Endothelial cell (in vitro differentiated cells): ENCODE measurements at places on chromosomes 7 and 10. TPM values are rescaled to one million over a fixed set of nuclear protein-coding genes. Genes with fewer than 3 reads are reported as not detected.

DNA sequence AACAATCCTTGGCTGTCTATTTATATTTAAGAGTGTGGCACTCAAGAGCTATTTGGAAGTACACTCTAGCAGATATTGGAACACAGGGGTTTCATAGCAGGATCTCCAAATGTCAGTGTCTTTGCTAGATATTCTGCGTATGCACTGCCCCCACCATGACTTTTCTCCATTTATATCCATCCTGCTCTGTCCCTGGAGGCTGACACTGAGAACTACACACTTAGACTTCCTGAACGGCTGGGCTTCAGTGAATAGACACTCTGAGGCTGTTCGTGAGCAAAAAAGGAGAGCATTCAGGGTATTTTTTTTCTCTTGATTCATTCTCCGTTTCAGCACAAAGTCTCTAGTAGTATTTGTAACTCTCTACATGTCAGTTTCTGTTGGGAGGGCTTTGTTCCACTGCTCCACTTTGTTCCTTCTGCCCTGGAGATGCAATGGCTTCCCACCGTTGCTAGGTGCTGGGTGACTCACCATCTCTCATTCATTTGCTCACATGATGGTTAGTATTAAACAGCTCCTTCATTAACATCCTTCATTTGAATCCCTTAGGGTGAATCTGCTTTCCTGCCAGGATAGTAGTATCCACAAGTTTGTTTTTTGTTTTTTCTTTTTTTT lies 155.9 kb upstream of the SLC13A1 start:
- no peak for DNase-seq

- no peak for DNase-seq
Observed at GRCh38 chr10:44977287-44978212, 1.1 kb downstream of the DEPP1 start.

DNA sequence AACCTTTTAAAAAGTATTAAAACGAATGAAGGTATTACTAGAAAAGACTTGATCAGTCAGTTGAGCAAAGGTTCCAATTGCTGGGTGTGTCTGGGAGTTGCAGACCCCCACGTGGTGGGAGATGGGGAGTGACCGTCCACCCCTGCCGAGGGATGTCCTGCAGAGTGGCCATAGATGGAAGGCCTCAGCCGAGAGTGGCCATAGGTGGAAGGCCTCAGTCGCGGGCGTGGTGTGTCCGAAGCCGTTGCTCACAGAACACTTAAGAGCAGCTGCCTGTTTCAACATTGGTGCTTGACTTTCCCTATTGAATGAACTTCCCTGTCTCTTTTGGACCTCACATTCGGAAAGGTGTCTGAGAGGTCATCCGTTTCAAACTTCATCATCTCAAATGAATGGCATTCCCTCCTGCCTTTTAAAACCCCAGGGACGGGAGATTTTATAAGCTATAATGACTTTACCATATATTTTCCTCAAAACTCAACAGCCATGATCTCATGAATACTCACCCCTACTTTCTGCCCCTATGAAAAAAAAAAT lies 69.4 kb downstream of the CAMK1D start:
- DNase-seq: no peak

GRCh38 chr10:129792141-129792540 lies 171.9 kb downstream of the EBF3 start:
- DNase-seq: no peak

DNA sequence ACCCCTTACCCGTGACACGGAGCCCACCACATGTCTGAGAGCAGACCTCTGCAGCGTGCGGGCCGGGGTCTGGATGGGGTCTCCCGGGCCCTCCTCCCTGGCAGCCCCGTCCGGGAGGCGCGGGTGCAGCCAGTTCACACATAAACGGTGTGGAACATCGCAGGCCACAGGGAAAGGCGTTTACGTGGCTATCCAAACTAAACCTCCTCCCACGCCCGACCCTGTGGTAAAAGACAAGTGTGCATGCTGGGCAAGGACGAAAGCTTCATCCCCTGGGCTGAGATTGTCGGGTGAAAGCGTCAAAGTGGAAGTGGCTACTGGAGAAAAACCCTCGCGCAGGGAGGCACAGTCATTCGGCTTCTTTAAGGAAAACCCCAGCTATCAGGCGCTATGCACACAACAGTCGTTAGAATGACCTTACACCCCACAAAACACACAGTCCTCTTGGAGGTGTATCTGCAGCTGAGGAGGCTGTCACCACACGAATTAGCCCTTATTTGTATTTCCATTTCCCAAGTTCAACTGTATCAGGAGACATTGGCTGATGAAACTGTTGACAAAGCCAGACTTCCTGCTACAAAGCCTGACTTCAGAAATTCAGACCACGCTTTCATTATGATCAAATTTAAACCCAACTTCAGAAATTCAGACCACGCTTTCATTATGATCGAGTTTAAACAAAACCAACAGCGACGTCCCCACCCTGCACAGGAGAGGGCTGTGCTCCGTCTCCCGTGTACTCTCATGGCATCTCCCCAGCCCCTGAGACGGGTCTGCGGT lies 15.3 kb downstream of the GPER1 start:
- no peak for DNase-seq

GRCh38 chr7:123771846-123772245 lies 23.0 kb upstream of the WASL start:
- DNase-seq: no peak

- DNase-seq: no peak
Observed at GRCh38 chr10:97600616-97601015, 11.1 kb downstream of the C10orf62 start.

The ZNF503 gene
- 8.9 TPM for total RNA-seq

The IGFBP1 gene
- total RNA-seq: 3.0 TPM

- DNase-seq: no peak
Observed at GRCh38 chr10:79354615-79355014, 7.3 kb downstream of the PPIF start.

The CLCN1 gene
- total RNA-seq: not detected

DNA sequence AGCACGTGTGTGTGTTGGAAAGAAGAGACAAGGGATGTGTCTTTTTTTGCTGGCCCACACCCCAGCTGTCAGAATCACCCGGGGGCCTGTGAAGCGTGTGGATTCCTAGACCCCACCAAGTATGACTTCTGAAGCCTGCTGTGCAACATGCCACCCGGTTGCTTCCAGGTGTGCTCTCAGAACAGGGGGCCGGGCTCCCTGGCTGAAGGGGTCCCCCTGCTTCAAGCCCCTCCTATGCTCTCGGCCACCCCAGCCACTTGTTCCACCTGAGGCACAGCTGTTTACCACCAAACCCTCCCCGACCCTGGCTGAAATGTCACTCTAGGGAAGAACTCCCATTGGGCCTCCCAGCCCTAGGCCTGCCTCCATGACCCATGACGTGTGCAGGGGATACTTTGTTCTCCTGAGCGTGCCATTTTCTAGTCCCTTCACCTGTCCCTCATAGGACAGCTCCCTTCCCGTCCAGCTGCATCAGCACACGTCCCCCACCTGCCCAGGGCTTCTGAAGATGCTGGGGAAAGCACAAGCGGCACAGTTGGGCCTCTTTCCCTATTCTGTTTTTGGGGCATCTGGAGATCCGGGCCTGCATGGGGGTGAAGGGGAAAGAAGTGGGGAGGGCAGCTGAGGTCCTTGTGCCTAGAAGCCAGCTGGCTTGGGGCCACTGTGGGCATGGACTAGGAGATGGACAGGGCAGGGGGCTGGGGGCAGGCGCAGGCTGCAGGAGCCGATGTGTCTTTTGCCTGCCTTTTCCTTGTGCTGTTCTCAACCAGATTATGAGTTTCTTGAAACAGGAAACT lies 33.3 kb downstream of the CRHR2 start:
- no peak for DNase-seq

- no peak for DNase-seq
Observed at GRCh38 chr7:75657866-75658265, 80.9 kb downstream of the HIP1 start.

GRCh38 chr7:134750083-134751062 lies 29.1 kb upstream of the CALD1 start:
- DNase-seq: peak; percentile 78

GRCh38 chr10:112986544-112987190 lies 36.6 kb downstream of the TCF7L2 start:
- DNase-seq: no peak

DNA sequence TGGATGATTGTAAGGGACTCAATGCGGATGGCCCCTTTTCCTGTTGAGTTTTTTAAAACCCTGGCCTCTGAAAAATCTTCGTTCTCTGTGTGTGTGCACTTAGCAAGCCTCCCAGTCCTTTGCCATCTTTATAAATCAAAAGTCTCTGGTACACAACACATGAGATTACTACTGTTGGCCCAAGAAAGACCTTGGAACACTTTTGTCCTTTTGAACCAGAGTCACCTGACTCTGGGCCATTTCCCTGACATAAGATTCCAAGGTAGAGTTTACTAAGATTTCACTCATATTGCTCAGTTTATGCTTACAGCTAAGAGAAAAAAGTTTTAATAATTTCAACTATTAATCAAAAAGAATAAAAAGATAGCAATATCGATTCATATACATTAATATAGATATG lies 64.7 kb upstream of the IFRD1 start:
- DNase-seq: no peak

The CYP3A7 gene
- total RNA-seq: 0.18 TPM

DNA sequence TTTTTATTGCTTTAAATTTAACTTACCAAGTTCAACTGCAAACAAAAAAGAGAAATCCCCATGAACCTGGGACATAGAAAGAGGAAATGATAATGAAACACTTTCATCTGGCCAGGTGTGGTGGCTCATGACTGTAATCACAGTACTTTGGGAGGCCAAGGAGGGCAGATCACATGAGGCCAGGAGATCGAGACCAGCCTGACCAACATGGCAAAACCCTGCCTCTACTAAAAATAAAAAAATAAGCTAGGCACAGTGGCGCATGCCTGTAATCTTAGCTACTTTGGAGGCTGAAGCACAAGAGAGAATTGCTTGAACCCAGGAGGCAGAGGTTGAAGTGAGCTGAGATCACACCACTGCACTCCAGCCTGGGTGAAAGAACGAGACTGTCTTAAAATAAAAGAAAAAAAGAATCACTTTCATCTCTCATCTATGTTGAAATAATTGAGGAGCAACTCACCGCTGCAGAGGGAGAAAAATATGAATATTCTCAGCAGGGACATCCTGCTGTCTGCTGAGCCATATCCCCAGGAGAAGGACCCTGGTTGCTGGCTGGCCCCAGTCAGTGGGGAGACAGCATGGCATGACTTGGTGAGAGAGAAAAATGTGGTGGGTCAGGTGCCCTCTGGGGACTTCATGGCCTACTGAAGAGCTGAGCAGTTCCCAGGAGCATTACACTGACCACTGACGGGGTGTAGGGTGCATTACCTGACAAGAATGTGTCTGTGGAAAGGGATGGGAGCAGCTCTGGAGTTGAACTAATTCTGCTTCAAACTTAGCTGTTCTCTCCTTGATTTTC lies 22.8 kb upstream of the TARP start:
- no peak for DNase-seq

GRCh38 chr10:114771749-114772148 lies 49.8 kb upstream of the FHIP2A start:
- DNase-seq: no peak

GRCh38 chr7:78002021-78002420 lies 203.4 kb downstream of the PHTF2 start:
- DNase-seq: no peak

DNA sequence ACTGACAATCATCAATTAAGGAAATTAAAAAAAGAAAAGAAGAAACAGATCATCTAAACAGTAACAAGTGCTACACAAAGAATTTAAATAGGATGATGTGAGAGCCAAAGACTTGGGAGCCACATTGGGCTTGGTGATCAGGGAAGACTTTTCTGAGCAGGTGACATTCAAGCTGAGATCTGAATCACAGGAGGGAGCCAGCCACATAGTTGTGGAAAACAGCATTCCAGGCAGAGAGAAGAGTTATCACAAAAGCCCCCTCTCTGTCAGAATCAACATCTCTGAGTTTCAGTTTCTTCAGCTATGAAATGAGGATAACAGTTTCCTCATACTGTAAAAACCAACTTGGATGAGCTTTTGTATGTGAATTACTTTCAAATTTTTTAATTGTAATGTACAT lies 169.2 kb upstream of the PLXNA4 start:
- DNase-seq: no peak

The GRK5 gene
- 163 TPM for total RNA-seq

GRCh38 chr10:13589316-13589715 lies 2.6 kb downstream of the PRPF18 start:
- DNase-seq: no peak

GRCh38 chr7:90586091-90586490 lies 10.0 kb upstream of the CDK14 start:
- no peak for DNase-seq

The NUTM2E gene
- total RNA-seq: 0.46 TPM

The OR6B1 gene
- total RNA-seq: not detected

DNA sequence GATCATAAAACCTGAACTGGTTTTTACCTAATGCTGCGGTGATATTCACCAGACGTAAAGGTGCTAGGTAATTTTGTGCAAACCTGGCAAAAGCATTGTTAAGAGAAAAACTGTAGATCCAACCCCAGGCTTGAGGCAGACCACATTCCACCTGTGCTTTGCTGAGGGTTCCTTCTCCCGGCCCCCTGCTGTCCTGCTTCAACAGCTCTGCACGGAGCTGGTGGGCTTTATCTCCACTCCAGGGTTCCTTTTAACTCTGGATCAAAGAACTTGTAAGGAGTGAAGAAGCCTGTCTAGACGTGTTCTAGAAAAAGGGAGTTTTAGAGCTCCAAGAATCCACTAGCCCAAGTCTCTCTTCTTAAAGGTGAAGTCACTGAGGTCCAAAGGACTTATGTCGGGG lies 87.5 kb upstream of the NMT2 start:
- no peak for DNase-seq

- no peak for DNase-seq
Observed at GRCh38 chr7:41938371-41938770, 235.5 kb upstream of the INHBA start.

The DOCK1 gene
- 116 TPM for total RNA-seq

DNA sequence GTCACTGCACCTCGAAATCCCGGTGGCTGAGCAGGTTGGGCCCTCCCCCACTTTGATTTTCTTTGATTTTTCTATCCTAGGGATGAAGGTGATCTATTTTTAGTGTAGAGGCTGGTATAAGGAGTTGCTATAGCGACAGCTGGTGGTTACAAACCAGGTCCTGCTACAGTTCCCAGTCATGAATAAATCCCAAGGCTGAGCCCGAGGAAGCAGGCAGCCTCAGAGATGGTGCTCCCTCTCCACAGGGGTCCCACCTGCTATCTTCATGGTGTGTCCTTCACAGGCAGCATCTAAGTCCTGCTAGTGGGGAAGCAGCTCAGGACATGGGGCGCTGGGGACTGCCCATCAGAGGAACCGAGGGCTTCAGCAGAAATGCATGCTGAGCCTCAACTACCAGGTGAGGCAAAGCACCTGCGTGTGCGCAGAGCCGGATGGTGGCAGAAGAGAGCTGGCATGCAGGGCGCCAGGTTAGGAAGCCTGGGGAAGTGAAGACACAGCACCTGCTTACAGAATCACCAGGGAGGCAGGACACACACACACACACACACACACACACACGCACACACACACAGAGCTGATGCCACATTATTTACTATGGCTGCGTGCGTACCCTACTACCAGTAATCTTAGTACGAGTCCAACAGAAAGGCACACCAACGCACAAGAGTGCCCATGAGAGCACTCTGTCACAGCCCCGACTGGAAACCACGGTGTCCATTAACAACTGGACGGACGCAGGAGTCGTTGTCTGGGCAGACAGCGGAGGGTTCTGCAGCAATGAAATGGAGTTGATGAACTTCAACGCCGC lies 150.9 kb downstream of the PRKAG2 start:
- DNase-seq: no peak
